ENCODE measurements at places on chromosomes 13 and 19.

GRCh38 chr19:6457958-6458694 lies 1.5 kb downstream of the SLC25A23 start:
- no peak for DNase-seq

DNA sequence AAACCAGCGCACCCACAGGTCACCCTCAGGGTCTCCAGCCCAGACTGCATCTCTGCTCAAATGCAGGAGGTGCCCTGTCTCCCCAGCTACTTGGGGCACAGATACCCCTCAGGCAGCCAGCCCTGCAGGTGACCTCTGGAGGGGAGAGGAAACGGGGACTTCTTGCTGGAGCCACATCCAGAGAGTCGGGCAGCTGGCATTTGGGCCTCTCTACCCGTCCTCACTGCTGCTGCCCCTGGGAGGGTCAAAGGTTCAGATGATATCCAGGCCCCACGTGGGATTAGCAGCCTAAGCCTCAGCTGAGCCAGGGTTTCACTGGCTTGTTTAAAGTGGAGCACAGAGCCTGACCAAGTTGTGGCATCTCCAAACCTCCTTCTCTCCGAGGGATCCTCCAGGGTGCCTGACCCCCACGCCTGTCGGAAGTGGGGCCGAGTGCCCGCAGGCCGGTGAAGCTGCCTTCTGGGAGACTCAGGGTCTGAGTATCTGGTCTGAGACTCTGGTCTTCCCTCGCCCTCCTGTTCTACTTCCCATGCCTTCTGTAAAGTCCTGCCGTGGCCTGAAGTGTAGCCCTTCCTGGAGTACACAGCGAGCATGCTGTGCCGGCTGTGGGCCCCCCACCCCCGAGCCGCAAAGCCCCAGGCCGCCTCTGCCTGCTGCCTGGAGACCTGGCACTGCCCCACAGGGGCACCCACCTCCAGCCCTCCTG lies 2.1 kb downstream of the RASA3 start:
- peak; percentile 22 for DNase-seq

GRCh38 chr13:105329359-105329758 lies 1206.1 kb downstream of the EFNB2 start:
- DNase-seq = no peak

- no peak for DNase-seq
These were observed 1020.0 kb upstream of the SLC10A2 start for GRCh38 chr13:104086210-104086609.

- no peak for DNase-seq
These were observed 412.8 kb downstream of the ZNF536 start for GRCh38 chr19:30784850-30785457.

DNA sequence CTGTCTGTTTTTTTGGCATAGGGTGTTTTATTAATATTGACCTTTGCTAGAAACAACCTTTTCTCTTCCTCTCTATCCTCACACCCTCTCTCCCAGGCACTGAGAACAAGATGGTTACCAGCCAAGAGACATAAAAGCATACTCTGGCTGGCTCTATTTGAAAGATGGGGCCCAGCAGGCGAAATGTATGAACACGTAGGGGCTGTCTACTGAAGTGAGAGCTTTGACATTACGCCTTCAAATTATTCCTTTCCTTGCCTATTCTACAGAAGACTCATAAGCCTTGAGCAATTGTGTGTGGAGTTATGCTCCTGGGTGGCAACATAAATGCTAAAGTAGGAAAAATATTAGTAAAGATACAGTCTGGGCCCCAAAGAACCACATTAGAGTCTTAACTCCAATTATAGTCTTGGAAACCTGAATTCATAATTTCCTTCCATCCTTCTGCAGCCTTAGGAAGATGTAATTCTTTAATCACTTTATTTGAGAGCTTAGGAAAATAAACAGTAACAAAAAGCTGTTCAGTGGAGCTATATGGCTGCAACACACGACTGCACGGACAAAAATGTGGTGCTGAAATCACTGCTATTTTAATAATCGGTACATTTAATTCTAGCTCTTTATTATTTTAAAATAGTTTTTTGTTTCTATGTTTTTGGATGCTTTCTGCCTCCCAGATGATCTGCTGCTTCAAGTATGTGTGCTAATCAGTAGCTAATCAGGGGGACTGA lies 122.3 kb upstream of the RNF113B start:
- no peak for DNase-seq

- DNase-seq = peak; percentile 80
These were observed 1.2 kb downstream of the CDC34 start for GRCh38 chr19:532561-533363.

GRCh38 chr19:6697291-6697690 lies 23.2 kb downstream of the C3 start:
- DNase-seq = no peak

DNA sequence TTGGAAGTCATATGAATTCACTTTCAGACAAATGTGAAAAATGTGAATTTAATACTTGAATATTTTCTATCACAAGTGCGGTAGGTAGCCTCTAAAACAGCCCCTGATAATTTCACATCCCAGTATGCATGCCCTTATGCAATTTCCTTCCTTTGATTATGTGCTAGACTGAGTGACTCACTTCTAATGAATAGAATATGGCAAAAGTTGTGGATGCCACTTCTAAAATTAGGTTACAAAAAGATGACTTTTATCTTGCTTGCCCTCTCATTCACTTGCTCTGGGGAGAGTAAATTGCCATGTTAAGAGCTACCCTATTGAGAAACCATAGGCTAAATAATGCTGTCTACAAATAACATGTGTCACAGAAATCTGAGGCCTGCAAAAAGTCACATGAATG lies 402.5 kb upstream of the PCDH9 start:
- DNase-seq = no peak

DNA sequence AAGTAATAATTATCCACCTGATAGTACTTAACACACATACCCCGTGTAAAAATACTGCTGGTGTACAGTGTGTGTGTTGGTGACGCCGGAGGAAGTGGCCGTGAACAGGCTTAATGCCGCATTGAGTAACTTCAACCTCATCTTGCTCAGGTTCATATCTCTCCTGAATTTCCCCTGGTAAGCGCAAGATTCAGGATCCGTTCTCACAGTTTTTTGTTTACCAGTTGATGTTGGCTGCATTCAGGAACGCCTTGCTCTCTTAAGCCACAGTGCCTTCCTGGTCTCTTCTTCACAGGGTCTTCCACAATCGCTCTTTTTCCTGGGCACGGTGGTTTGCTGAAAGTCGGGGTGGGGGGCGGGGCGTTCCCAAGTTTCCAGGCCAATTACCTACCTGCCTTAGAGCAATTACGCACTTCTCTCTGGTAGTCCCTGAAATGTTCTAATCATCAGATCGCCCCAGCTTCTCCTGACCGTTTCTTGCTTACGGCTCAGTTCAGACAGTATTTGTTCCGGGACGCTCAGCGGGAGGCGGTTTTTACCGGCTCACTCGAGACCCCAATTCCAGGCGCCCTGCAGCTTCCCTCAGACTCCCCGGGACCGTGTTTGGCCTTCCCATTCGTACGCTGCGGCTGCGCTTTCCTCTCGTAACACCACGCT lies 706 bp upstream of the DNAJC3 start:
- DNase-seq = no peak

DNA sequence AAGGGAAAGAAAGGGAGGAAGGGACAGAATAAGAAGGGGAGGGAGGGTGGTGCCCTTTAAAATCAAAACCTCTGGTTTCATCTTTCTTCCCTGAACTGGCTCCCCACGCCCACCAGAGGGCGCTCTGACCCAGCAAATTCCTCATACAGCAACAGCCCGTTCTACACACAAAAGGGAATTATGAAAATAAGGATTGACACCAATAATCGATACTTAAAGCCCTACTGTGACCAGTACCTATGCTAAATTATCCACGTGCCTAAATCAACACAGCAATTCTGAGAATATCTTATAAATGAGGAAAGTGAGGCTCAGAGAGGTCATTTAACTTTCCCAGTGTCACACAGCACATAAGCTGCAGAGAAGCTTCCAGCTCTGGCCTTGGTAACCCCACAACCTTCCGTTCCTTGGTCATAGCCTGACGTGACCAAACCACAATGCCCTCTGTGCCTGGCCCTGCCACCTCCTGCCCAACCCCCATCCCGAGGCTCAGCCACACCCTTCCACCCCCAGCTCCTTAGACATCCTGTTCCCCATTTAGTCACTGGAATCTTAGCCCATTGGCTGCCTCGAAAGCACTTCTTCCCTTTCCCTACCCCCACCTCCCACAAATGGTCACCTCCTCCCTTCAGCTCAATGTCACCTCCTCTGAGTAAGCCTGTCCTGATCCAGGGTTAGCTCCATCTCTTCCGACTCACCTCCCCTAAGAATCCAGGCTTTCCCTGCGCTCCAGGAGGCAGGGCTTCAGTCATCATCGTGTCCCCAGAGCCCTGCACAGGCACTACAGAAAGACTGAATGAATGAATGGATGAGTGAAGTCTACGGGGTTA lies 34.2 kb upstream of the PNMA8B start:
- no peak for DNase-seq

DNA sequence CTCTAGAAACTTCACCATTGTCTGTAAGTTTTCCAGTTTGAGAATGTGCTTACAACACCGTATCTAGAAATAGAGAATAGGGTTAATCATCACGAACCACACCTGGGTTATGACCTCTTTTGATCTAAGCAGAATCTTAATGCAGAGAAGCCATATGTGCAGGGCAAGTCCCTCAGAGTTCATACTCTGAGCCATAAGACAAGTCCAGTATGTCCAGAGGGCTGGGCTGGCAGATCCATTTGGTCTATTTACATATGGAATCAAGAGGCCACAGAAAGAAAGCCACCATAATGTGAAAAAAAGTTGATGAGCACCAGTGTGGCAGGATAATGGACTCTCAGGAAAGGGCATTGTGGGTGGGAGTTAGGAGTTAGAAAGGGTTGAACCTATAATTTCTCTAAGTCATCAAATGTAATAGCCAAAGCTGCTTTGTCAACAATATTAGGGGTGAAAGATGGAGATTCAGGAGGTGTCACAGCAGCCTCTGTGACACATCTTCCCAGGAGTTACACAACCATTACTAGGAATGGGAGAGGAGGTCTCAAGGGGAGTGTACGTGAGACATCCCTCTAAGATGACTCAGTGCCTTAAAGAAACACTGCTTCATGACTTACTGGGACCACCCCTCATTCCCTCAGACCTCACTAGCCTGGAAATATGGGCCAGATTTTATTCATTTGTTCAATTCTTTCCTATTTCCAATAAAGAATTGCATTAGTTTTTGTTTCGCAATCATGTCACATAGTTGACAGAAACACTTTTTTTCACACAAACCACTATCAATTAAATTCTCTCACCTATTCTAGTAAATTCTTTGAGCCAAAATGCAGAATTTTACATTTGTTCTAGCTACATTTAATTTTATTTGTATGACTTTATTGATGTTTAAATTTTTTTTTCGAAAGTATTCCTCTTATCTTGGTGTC lies 30.4 kb upstream of the OLFM4 start:
- DNase-seq = no peak

DNA sequence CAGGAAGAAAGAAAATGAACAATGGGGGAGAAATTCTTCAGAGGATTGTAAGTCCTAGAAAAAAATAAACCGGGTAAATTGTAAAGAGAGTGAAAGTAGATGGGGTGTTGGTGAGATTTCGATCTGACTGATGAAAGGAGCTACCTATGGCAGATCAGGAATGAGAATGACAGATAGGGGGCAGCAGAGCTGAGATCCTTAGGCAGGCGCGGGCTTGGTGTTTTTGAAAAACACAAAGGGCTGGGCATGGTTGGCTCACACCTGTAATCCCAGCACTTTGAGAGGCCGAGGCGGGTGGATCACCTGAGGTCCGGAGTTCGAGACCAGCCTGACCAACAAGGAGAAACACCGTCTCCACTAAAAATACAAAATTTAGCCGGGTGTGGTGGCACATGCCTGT lies 1468.6 kb upstream of the SLC10A2 start:
- DNase-seq = no peak

All from right kidney (tissue), 9 donors.